ENCODE measurements at places on chromosomes 3 and 15. TPM values are rescaled to one million over a fixed set of nuclear protein-coding genes. Genes with fewer than 3 reads are reported as not detected.
A peak's percentile ranks its signal among the peaks of the same experiment; 100 is the strongest.

DNA sequence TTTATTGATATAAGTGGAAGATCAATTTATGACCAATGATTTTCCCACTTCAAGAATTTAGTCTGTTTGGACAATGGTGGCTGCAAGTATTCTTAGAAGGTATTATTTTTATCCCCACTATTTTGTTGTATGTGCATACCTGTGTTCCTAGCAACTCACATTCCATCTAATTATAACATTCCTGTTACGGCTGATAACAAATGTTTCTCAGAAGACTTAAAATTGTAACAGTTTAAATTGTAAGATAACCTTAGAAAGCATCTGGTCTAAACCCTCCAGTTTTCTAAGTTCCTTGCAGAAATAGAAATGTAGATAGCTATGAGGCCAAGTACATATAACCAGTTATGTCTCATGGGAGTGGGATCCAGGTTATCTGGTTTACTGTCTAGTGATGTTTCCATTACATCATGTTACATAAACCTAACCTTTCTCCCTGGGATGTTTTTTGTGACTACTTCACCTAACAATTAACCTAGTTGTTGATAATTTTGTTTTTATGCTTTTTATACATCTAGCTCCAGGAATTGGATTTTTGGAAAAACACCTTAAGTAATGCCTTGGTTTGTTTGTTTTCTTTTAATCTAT is 11.1 kb upstream of the MFN1 start:
- peaks cover 53% of the 10 kb centered on the region for H3K36me3 ChIP-seq
- H3K27ac ChIP-seq: no peak overlapping the region
- H3K4me1 ChIP-seq: no peaks in the 10 kb centered on the region
- no peak for DNase-seq
- H3K4me3 ChIP-seq: no peak overlapping the region

DNA sequence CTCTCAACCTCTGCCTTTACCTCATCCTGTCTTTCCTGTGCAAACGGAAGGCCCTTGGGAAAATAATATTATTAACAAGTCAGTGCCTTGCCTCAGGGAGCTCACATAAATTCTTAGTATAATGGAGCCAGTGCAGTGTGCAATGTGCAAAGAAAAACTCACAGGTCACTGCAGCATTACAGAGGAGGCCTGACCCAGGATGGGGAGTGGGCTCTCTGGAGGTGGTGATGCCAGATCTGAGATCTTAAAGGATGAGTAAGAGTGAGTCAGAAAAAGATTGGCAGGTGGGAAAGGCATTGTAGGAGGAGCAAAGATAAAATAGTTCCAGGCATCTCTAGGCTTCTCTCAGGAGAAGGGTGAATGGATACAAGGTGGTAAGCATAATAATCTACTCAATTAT is 185.6 kb upstream of the ADAMTS9 start:
- H3K4me1 ChIP-seq: no peaks in the 10 kb centered on the region
- no peak for DNase-seq
- H3K27me3 ChIP-seq: no peaks in the 10 kb centered on the region
- no peak overlapping the region for H3K27ac ChIP-seq

DNA sequence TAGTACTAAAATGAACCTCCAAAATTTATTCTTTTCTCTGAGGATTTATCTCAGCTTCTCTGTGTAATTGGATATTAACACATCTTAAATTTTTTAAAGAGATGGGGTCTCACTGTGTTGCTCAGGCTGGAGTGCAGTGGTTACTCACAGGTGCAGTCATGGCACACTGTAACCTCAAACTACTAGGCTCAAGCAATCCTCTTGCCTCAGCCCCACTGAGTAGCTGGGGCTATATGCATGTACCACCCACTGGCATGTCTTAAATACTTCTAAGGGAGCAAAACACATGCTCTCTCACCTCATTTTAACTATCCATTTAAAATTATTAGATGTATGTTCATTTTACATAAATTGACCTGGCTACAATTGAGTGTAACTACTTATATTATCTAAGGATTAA is 11.3 kb upstream of the TMEM87A start:
- no peak overlapping the region for H3K27ac ChIP-seq
- H3K36me3 ChIP-seq: peaks cover 48% of the 10 kb centered on the region
- H3K27me3 ChIP-seq: no peaks in the 10 kb centered on the region
- DNase-seq: no peak

- H3K27me3 ChIP-seq: no peaks in the 10 kb centered on the region
- H3K4me1 ChIP-seq: no peaks in the 10 kb centered on the region
- H3K4me3 ChIP-seq: no peak overlapping the region
- no peaks in the 10 kb centered on the region for H3K36me3 ChIP-seq
- H3K27ac ChIP-seq: no peak overlapping the region
Measured at GRCh38 chr3:68163062-68163461, 508.6 kb upstream of the SUCLG2 start.

DNA sequence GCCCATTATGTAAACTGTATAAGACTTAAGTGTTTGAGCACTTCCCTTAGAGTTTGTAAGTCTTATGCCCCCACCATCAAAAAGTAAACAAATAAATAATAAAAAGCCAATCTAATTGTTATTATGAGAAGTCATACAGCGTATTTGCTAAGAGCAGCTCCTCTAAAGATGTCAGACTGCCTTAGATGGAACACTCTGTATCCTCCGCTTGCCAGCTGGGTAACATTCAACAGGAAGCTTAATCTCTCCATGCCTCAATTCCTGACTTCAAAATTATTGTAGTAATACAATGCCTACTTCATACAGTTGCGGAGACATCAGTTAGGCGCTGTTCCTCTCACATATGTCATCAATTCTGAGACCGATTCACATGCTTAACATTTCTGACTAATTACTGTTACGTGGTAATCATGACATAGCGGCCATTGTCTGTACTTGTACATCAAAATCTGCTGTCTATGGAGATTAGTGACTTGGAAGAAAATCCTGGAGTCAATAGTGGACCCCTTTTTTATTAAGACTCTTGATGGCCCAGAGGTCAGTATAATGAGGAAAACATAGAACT is 417.7 kb downstream of the LPP start:
- H3K4me1 ChIP-seq: peaks cover 4% of the 10 kb centered on the region
- DNase-seq: no peak
- H3K36me3 ChIP-seq: no peaks in the 10 kb centered on the region
- no peak overlapping the region for H3K4me3 ChIP-seq
- H3K27ac ChIP-seq: no peak overlapping the region
- no peaks in the 10 kb centered on the region for H3K27me3 ChIP-seq

DNA sequence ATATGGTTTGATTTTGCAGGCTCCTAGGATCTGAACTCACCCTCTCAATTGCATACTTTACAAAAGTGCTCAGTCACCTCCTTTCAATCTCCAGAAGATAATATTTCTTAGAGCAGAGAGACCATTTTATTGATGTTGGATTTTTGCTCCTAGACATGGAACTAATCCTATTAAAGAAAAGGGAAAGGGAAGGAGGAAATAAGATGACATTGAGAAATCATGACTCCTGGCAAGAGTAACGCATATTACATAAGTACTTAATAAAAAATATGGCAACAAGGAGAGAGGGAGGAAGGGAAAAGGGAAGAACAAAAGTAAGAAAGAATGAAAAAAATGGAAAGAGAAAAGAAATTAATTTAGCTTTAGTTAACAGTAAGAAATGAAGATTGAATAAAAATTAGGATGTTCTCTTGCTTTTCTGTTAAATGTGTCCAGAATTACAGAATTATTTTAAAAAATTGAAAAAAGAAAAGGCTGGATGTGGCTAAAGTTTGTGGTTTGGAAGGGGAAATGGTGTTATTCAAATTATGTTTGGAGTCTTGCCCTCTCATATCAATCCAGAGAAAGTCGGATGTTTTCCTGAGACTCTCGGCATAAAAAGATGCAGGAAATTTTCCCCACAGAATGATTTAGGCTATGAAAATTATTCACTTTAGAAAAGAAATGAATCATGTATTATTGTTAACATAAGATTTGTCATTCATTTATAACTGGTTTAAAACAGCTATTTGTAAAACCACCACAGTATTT is 474.0 kb downstream of the FGF12 start:
- no peaks in the 10 kb centered on the region for H3K36me3 ChIP-seq
- H3K27me3 ChIP-seq: no peaks in the 10 kb centered on the region
- H3K4me3 ChIP-seq: no peak overlapping the region

- no peak overlapping the region for H3K27ac ChIP-seq
- no peak overlapping the region for H3K4me3 ChIP-seq
- no peaks in the 10 kb centered on the region for H3K36me3 ChIP-seq
- no peak for DNase-seq
- H3K4me1 ChIP-seq: no peaks in the 10 kb centered on the region
Measured at GRCh38 chr3:140363801-140364200, 314.1 kb upstream of the TRIM42 start.

- H3K36me3 ChIP-seq: no peaks in the 10 kb centered on the region
- peaks cover 15% of the 10 kb centered on the region for H3K27me3 ChIP-seq
- no peak overlapping the region for H3K4me3 ChIP-seq
- H3K27ac ChIP-seq: no peak overlapping the region
- DNase-seq: no peak
Measured at GRCh38 chr15:66232267-66232625, 21.3 kb downstream of the MEGF11 start.

GRCh38 chr3:45942051-45942825 is 1.0 kb upstream of the CXCR6 start:
- H3K4me1 ChIP-seq: peaks cover 82% of the 10 kb centered on the region
- H3K27ac ChIP-seq: peak overlapping the region; percentile 86
- H3K27me3 ChIP-seq: no peaks in the 10 kb centered on the region
- H3K36me3 ChIP-seq: peaks cover 76% of the 10 kb centered on the region
- H3K4me3 ChIP-seq: peak overlapping the region; percentile 71

DNA sequence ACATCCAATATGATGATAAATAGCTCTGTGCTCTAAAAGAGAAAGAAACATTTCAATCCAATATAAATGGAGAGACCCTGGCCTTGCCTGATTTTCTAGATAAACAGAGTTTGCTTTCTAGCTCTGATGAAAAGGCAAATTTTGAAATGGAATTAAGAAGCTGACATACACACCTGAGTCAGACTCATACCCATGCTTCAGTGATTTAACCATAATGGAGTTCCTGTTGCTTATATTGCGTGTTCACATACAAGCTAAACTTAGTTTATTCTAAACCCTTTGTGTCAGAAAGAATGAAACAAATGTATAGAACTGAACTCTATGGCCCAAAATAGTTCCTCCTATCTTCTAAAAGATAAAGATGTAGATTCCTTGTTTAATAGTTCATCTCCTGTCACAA is 760.8 kb upstream of the ARPP21 start:
- H3K4me3 ChIP-seq: no peak overlapping the region
- no peak overlapping the region for H3K27ac ChIP-seq
- H3K36me3 ChIP-seq: no peaks in the 10 kb centered on the region
- no peaks in the 10 kb centered on the region for H3K4me1 ChIP-seq
- no peaks in the 10 kb centered on the region for H3K27me3 ChIP-seq

GRCh38 chr15:88664151-88664778 is 25.4 kb downstream of the ISG20 start:
- peaks cover 14% of the 10 kb centered on the region for H3K27me3 ChIP-seq

DNA sequence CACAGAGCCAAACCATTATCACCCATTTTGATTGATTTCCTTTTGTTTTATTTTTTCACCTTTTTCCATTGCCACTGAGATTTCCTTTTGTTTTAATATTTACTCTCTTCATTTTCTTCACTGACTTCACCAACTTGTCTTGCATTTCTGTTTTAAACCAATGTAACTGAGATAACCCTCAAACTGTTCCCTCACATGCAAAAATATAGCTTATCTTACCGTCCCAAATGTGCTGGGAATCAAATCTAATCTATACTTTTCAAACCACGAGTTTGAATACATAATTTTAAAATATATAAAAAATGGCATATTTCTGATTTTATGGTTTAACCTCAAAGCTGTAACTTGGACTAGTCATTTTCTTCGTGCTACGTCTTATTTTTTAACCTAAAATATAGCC is 143.8 kb downstream of the PLD1 start:
- H3K27ac ChIP-seq: no peak overlapping the region
- DNase-seq: no peak
- no peaks in the 10 kb centered on the region for H3K4me1 ChIP-seq
- H3K27me3 ChIP-seq: peaks cover 1% of the 10 kb centered on the region

DNA sequence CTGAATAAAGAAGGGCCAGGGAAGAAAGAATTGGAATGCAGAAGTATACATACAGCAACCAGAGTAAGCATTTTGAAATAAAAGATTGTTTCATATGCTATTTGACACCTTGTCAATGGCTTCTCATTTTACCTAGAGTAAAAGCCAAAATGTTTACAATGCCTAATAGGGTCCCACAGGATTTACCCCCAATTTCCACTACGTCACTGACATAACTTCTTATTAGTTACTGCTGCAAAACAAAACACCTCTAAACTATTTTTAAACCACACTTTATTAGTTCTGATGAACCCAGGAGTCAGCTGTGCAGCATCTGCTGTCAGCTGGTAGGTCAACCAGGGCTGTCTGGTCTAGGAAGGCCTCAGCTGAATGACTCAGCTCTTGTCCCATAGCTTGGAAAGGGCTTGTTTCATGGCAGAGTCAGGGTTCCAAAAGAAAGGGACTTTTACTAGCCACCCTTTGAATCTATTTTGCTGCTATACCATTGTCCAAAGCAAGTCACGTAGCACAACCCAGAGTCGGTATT is 945.1 kb downstream of the EPHA3 start:
- no peaks in the 10 kb centered on the region for H3K27me3 ChIP-seq
- no peak overlapping the region for H3K27ac ChIP-seq
- no peaks in the 10 kb centered on the region for H3K4me1 ChIP-seq

- H3K27me3 ChIP-seq: no peaks in the 10 kb centered on the region
- H3K4me1 ChIP-seq: peaks cover 75% of the 10 kb centered on the region
Measured at GRCh38 chr15:64894395-64895056, 17.2 kb upstream of the ANKDD1A start.

DNA sequence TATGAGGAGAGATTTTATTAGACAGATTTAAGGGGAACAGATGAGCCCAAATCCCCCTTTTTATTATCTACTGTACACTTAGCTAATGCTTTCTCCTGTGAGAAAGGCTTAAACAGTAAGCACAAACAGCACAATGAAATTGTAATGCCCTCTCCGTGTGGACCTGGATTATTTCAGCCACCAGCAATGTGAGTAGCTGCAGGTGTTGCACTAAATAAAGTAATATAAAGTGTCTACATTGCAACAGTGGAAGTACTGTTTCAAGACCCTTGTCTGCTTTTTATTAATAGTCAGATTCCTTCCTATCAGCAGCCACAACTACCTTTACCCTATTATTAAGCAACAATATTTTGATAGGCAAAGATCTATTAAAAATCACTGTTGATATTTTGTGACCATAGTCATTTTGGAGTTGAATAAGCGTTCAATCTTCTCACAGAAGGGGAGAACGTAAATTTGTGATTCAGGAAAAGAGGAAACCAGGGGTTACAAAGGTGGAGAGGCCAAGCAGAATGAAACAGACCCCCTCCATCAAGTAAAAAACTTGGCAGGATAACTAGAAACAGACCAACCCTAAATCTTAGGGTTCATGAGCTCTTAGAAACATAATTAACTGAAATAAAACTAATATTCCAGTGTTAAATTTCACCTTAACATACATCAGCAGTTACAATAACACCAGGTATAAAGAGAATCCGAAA is 422.6 kb downstream of the MECOM start:
- H3K27me3 ChIP-seq: peaks cover 19% of the 10 kb centered on the region
- H3K4me3 ChIP-seq: no peak overlapping the region
- no peak overlapping the region for H3K27ac ChIP-seq
- H3K36me3 ChIP-seq: no peaks in the 10 kb centered on the region

- DNase-seq: no peak
- H3K27me3 ChIP-seq: no peaks in the 10 kb centered on the region
- H3K36me3 ChIP-seq: no peaks in the 10 kb centered on the region
- no peaks in the 10 kb centered on the region for H3K4me1 ChIP-seq
- H3K4me3 ChIP-seq: no peak overlapping the region
- H3K27ac ChIP-seq: no peak overlapping the region
Measured at GRCh38 chr15:93974804-93975481, 256.4 kb upstream of the MCTP2 start.

The CLDN16 gene
- total RNA-seq: not detected

The PFN2 gene
- 0.58 TPM for total RNA-seq

The TAGLN3 gene
- 0.18 TPM for total RNA-seq

The CHRFAM7A gene
- total RNA-seq: 0.91 TPM

The NR1I2 gene
- total RNA-seq: 0.20 TPM

The RETNLB gene
- not detected for total RNA-seq
